Activated naive CD8-positive, alpha-beta T cell treated with anti-CD3 and anti-CD28 coated beads, Interleukin-2, amount 10 ng/mL, durations not matched to agents 7 days and 5 days (primary cell): ENCODE measurements at places on chromosomes 13 and 19. TPM values are rescaled to one million over a fixed set of nuclear protein-coding genes. Genes with fewer than 3 reads are reported as not detected.

DNA sequence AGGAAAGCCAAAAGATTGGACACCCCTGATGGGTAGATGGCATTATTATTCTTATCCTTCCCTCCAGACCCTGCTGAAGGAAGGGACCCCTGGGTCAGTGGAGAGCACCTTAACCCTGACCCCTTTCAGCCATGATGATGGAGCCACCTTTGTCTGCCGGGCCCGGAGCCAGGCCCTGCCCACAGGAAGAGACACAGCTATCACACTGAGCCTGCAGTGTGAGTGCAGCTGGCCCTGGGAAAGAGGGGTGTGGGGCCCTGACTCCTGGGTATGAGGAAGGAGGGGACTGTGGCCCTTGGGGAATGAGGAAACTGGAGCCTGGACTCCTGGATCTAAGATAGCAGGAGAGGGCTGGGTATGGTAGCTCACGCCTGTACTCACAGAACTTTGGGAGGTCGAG is 2.7 kb downstream of the KIRREL2 start:
- no peak for DNase-seq

DNA sequence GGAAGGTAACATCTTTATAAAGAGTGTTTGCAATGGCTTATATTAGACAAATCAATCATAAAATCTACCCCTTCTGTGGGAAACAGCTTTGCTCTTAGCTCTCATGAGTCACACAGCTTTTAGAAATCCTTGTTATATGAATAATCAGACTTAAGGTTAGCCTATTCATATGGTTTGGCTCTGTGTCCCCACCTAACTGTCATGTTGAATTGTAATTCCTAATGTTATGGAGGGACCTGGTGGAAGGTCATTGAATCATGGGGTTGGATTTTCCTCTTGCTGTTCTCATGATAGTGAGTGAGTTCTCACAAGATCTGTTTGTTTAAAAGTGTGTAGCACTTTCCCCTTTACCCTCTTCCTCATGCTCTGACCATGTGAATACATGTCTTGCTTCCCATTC is 704.2 kb upstream of the KLHL1 start:
- DNase-seq, result no peak

DNA sequence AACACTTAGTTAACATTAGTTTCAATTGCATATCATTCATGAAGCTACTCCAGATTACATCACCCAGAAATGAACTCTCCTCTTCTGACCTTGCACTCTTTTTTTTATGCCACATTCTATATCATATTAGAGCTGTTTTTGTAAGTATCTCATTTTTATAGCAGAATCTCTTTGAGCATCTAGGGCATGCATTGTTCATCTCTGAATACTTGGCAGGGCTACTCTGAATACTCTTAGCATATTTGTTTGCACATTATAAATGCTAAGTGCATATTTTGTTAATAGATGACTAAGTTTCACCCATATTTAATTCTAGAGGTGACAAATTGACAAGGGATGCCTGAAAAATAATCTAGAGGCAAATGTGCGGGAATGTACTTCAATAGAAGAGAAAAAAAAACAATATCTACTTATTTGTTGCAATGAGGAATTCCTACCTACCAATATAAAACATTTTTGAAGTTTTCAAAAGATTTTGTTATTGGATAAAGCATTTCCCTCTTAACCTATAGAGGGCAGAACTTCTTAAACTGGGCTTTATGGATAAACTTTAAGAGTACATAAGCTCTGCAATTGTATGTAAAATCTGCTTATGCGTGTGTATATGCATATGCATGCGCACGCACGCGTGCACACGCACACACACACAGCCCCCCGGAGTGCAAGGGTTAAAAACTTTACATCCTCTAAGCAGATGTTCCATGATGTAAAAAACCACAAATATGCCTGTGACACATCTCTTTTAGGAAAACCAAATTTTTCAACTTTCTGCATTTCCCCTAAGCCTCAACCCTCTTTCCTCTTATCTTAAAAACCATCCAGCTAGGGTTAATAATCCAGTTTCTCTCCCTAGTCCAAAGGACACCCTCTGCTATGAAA is 73.0 kb upstream of the OXGR1 start:
- no peak for DNase-seq

DNA sequence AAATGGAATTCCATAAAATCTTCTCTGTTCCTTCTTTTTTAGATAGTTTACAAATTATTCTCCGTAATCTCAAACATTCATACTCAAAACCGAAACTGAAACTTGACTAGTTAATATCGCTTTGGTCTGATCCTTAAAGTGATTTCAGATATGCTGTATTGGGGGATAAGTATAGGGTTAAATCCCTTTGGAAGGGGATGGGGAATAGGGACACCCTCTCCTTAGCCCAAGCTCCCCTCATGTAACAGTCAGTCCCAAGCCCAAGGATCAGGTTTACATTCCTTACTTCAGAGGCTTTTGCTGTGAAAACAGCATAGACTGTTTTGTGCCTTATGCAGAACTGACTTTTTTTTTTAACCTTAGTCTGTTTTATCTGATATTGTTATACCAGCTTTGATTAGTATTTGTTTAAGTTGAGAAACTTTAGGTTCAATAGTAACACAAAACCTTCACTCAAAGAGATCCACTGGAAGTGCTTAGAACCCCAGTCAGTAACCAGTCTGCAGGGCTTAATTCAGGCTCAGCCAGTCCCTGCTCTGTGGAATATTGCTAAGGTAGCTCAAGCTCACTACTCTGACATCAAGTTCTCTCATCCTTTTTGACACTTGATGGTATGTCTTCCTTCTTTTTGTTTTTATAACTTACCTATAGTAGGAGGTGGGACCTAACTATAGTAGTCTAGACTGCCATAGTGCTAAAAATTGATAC is 10.5 kb downstream of the CDADC1 start:
- DNase-seq, result no peak

GRCh38 chr13:49530457-49530856 is 34.7 kb downstream of the PHF11 start:
- no peak for DNase-seq

DNA sequence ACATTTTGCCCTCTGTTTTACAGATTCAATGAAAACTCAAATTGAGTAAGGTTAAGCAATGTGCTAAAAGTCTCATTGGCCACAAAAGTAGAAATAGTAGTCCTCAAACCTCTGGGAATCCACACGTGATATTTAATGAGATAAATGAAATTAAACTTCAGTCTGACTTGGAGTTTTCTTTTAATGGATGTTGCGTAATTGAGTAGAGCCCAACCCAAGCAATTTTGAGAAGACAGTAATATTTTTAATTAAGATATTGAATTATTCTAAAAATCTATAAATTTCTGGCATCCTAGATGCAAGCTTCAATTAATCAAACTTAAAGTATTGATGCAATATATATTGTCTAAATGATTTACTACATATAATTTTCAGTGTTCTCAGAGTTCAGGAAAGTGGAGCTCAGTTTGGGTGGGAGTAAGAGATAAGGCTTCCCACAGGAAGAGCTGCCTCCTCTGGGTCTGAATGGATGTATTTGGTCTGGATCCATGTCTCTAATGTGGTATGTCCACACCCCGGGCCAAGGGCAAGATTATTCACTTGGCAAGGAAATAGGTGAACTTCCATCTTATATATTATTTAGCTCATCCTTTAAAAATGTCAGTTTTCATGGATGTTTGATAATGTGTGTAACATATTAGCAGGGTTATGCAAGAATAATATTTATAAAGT is 6.9 kb downstream of the MBNL2 start:
- DNase-seq, result no peak

DNA sequence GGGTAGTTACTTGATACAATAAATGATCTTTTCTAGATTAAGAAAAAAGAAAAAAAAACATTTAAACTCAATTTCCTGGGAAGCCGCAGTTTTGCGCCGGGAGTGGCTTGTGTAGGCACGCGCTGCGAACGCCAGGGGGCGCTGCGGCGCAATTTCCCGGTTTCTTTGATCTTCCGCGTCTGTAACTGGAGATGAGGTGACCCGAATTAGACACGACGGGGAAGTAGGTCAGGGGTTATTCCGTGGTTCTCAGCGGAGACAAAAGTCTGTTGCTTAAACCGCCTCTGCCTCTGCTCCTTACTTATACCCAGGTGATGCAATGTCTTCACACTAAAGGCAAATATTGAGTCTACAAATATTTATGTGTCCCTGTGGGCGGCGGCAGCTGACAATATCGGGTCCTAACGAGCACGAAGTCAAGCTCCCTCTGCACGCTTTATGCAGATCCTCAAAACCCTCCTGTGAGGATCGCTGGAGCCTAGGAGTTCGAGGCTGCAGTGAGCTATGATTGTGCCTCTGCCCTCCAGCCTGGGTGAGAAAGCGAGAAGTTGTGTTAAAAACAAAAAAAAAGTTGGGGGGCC is 15.2 kb downstream of the STXBP2 start:
- DNase-seq, result peak; percentile 92

GRCh38 chr13:21966014-21966413 is 295.1 kb downstream of the FGF9 start:
- DNase-seq, result no peak

The ZNF112 gene
- 0.28 TPM for total RNA-seq

The MIR17HG gene
- 10.1 TPM for total RNA-seq
